SK-MEL-5 (cell line): ENCODE measurements at places on chromosomes 11 and 22. TPM values are rescaled to one million over a fixed set of nuclear protein-coding genes. Genes with fewer than 3 reads are reported as not detected.

SLC5A4 gene
- total RNA-seq, result 134 and 146 TPM in 2 replicates

GDPD4 gene
- total RNA-seq, result not detected in 2 replicates

MPZL3 gene
- not detected in 2 replicates for total RNA-seq

SLC25A22 gene
- 16.2 and 16.3 TPM in 2 replicates for total RNA-seq

UBASH3B gene
- total RNA-seq, result 12.4 and 12.8 TPM in 2 replicates

BDNF gene
- 0.37 and 0.66 TPM in 2 replicates for total RNA-seq

NPAS4 gene
- total RNA-seq, result not detected in 2 replicates

FXYD6 gene
- 5.4 and 6.4 TPM in 2 replicates for total RNA-seq

ALG9 gene
- total RNA-seq, result 33.6 and 39.0 TPM in 2 replicates

SEC14L6 gene
- total RNA-seq, result not detected in 2 replicates

CSRP3 gene
- not detected in 2 replicates for total RNA-seq

PHLDA2 gene
- total RNA-seq, result 11.1 and 13.1 TPM in 2 replicates
